Breast epithelium (tissue), 4 donors: ENCODE measurements at places on chromosomes 2 and 18. TPM values are rescaled to one million over a fixed set of nuclear protein-coding genes. Genes with fewer than 3 reads are reported as not detected.

The POMC gene
- 2.9 TPM for total RNA-seq

The L3MBTL4 gene
- 23.0 TPM for total RNA-seq

The CBLN2 gene
- not detected for total RNA-seq

The VAMP5 gene
- total RNA-seq = 92.0 TPM

The ACVR1C gene
- 41.4 TPM for total RNA-seq

GRCh38 chr18:12018861-12019260, 37.6 kb downstream of the IMPA2 start:
- DNase-seq = no peak

GRCh38 chr2:146532009-146532408, 1312.8 kb upstream of the ACVR2A start:
- DNase-seq = no peak

DNA sequence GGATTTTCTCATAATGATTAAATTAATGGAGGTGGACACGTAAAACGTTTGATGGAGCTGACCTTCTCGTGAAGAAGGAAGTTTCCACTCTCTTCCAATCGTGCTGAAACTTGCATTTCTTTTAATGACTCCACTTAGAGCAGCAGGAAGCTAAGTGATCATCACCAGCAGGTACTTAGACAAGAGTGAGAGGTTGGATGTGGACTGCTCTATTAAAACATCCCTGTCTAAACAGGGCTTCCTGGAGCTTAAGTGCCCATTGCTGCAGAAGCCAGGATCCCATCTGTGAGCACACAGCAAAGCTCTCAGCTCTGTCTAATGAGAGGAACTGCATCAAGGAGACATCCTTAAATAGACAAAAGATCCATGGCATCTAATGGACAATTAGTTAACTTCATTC, 1539.5 kb upstream of the CELF4 start:
- no peak for DNase-seq

DNA sequence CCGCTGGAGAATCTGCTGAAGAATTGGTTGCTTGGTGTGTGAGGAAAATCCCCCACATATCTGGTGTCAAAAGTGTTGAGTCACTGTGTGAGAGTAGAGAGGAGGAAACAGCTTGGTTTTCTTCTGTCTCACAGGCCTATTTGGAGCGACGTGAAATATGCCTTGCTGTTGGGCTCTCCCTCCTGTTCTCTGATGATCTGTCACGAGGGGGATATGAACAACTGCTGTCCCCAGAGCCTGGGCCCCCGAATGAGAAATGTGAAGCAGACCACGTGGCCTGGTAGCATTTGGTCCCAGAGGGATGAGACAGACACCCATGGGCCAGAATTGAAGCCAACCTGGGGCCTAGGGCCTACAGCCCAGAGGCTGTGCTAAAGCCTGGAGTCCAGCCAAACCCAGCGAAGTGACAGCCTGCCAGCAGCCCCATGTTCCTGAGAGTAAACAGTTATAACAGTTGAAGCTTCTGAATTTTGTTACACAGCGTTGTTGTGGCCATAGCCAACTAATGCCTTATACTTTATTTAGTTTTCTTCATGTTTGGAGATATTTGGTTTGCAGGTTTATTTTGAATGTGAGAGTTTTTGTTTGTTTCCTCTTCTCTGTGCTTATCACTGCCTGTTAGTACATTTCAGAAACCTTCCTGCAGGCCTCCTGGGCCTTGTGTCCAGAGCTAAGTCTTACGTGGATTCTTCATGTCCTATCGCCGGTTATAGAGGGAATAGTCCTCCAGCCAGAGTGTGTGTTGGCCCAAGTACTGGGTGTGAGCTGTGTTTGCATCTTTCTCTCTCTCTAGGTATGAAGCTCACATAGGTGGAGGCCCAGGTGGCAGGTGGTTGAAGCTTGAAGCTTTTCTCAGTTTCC, 18.7 kb upstream of the COLEC12 start:
- no peak for DNase-seq

- peak; percentile 30 for DNase-seq
Measured at GRCh38 chr2:127103243-127104165, 3.5 kb downstream of the BIN1 start.

- peak; percentile 83 for DNase-seq
Measured at GRCh38 chr2:7007846-7008741, 90.9 kb downstream of the RNF144A start.

DNA sequence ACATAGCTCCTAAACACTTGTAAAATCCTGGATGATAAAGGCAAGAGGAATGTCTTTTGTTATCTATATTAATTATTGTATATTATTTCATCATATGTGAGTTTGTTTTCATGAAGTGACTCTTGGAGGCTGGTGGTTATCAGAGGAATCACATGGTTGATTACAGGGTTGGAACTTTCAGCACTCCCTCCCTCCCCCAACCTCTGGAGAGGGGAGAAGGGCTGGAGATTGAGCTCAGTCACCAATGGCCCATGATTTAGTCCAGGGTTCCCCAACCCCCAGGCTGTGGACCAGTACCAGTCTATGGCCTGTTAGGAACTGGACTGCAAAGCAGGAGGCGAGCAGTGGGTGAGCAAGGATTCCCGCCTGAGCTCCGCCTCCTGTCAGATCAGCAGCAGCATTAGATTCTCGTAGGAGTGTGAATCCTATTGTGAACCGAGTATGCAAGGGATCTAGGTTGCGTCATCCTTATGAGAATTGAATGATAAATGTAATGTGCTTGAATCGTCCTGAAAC, 37.7 kb downstream of the FBXO48 start:
- no peak for DNase-seq

DNA sequence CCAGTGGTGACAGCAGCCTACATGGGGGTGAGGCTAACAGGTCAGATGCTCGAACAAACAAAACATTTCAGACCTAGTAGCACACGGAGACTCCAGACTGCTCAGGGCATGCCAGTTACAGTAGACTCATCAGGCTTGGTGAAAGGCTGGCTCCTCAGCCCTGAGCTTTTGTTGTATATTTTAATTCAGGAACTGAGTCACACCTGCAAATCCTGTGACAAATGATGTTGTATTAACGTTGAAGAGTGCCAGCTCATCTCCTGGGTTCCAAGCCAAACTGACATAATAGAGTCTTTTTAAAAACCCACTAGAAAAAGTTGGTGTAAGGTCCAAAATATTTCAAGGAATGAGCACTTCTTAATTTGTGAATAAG, 65.3 kb downstream of the C1D start:
- DNase-seq = no peak

DNA sequence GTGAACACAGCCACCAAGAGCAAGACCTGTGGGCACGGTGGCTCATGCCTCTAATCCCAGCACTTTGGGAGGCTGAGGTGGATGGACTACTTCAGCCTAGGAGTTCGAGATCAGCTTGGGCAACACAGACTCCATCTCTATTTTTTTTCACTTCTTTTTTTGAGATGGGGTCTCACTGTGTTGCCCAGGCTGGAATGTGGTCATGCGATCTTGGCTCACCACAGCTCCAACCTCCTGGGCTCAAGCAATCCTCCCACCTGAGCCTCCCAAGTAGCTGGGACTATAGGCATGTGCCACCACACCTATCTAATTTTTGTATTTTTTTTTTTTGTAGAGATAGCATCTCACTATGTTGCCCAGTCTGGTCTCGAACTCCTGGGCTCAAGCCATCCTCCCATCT, 54.4 kb upstream of the SPRED2 start:
- DNase-seq = no peak

GRCh38 chr2:171139860-171140259, 20.8 kb downstream of the TLK1 start:
- DNase-seq = no peak

DNA sequence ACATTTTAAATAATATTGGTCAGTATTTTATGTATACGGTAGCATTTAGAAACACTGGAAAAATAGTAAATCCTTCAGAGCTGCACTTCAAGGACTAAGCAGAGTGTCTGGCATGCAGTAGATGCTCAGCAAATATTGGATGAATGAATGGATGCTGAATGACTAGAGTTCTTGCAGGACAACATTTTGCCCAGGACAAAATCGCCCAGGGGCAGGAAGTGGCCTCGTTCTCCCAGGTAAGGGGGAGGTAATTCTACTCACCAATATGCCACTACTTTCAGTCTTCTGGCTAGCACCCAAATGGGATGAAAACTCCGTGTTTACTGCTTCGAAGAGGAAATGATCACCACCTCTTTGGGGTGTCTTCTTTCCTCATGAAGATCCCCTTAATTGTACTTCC, 4.0 kb upstream of the DGUOK start:
- DNase-seq = no peak

DNA sequence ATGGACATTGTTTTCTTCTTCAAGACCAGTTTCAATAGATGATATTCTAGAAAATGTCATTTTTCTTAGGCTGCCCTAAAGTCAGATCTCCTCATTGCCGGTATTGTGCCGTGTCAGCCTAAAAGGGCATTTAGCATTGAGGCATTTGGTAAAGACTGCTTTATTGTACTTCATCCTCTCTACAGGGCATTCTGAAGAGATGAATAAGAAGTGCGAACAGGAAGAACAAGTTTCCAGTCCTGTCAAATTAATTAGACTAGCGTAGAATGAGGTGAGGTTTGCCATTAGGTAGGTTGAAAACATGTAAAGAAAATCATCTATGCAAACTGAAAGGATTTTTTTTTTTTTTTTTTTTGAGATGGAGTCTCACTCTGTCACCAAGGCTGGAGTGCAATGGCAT, 60.6 kb downstream of the ETAA1 start:
- DNase-seq = no peak

DNA sequence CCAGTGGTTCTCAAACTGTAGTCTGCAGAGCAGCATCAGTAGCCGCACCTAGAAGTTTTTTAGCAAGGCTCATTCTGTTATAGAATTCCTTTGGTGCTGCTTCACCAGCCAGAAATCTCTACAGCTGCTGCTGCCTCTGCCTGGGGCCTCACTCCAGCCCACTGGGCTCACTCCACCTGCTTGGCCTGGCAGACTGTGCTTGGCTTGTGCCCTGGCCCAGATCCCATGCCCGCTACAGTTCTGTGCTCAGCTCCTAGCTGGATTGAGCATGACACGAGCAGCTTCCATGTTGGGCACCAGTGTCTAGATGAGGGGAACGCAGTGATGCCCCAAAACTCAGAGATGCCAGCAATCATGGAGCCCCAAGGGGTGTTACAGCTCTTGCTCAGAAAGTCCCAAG, 22.6 kb downstream of the MAPK4 start:
- DNase-seq = no peak

DNA sequence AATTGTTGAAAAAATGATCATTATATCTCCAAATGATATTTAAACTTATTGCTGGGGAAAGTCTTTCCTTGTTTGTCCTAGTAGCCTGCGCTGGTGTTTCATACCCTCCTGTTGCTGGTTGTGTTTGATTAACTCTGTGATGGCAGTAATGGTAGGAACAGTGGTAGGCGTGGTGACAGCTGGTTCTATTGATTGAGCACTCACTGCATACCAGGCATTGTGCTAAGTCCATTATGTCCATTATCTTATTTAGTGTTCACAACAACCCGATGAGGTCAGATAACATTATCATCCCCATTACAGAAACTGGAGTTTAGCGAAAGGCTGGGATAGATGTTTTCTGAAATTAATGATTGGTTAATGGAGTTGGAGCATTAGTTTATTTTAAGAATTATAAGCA, 77.8 kb upstream of the STON1 start:
- DNase-seq = no peak

GRCh38 chr2:28855193-28855592, 14.9 kb downstream of the TRMT61B start:
- no peak for DNase-seq

- DNase-seq = no peak
Measured at GRCh38 chr2:230868947-230869913, 4.5 kb downstream of the ITM2C start.

- DNase-seq = no peak
Measured at GRCh38 chr2:45285771-45286390, 276.6 kb upstream of the SIX2 start.

- no peak for DNase-seq
Measured at GRCh38 chr2:8408560-8409460, 273.0 kb upstream of the ID2 start.

DNA sequence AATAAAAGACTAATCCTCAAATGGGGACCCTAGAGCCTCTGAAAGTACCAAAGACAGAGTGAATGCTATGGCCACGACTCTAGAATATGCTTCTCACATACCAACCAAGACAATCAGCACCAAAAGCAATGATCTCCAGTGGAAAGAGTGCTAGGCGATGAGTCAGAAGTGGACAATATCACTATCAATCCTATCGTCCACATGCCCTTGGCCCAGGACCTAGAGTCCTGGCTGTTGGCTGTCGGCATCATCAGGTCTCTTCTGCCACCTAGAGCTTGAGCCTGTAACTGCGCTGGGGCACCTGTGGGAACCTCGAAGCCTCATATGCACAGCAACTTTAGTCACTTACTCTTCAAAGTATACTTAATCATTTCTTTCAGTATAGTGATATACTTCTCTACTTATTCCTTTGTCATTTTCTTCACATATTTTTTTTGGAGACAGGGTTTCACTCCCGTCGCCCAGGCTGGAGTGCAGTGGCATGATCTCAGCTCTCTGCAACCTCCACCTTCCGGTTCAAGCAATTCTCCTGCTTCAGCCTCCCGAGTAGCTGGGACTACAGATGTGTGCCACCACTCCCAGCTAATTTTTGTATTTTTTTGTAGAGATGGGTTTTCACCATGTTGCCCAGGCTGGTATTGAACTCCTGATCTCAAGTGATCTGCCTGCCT, 29.7 kb downstream of the NOL10 start:
- peak; percentile 54 for DNase-seq

- DNase-seq = no peak
Measured at GRCh38 chr2:156189143-156189542, 143.4 kb downstream of the NR4A2 start.

- no peak for DNase-seq
Measured at GRCh38 chr2:70569559-70569958, 15.9 kb upstream of the TGFA start.

- DNase-seq = peak; percentile 33
Measured at GRCh38 chr2:128638341-128639119, 319.9 kb upstream of the HS6ST1 start.

DNA sequence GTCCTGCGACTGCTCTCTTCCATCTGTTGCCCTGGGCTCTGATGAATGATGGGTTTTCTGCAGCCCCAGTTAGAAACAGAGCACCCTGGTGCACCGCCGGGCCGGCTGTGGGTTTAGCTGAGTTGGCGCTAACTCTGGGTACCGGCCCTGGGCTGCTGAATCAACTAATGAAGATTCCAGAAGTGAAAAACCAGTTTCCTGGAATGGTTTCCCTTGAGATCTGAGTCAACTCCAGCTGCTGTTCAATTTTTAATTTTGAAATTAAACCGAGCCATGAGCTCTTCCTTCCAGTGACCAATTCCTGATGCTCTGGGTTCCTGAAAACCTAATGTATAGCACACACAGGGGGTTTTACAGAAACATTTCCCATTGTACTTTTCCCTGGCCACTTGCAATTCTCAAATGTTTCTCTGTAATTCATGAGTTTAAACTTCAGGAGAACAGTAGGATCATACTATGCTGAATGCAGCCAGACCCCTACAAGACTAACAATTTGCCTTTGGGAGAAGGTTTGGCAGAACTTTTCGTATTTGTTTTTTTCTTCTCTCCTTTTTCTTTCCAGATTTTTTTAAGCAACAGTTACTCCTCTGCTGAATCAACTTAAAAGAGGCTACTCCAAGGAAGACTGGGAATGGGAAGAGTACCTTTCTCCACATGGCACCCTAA, 5.5 kb downstream of the COL6A3 start:
- no peak for DNase-seq
